ENCODE measurements at places on chromosomes 3 and 15.

GRCh38 chr15:75620058-75620820 lies 5.3 kb downstream of the SNUPN start:
- DNase-seq = peak; percentile 81

GRCh38 chr3:22039161-22039560 lies 288.2 kb upstream of the ZNF385D start:
- no peak for DNase-seq

- no peak for DNase-seq
Observed at GRCh38 chr15:80176443-80176842, 23.6 kb downstream of the FAH start.

GRCh38 chr3:35446896-35447295 lies 192.4 kb upstream of the ARPP21 start:
- no peak for DNase-seq

- no peak for DNase-seq
Observed at GRCh38 chr3:71132995-71133730, 450.4 kb downstream of the FOXP1 start.

GRCh38 chr15:37081983-37082382 lies 18.4 kb downstream of the MEIS2 start:
- no peak for DNase-seq

DNA sequence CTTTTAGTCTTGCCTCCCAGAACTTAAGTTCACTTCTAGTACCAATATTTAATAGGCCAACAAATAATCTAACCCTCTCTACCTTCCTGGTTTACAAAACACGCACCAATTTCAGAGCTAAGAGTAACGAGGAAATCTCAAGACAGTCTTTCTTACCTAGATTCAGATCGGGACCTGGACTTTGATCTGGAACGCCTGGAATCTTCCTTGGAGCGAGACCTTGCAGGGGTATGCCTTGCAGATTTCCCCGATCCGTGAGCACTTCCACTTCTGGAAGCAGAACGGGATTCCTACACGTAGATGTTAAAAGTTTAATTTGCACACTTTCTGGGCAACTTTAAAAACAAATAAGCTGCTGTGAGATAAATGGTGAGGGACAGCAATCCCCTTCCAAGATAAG lies 11.4 kb downstream of the TRA2B start:
- DNase-seq = no peak

DNA sequence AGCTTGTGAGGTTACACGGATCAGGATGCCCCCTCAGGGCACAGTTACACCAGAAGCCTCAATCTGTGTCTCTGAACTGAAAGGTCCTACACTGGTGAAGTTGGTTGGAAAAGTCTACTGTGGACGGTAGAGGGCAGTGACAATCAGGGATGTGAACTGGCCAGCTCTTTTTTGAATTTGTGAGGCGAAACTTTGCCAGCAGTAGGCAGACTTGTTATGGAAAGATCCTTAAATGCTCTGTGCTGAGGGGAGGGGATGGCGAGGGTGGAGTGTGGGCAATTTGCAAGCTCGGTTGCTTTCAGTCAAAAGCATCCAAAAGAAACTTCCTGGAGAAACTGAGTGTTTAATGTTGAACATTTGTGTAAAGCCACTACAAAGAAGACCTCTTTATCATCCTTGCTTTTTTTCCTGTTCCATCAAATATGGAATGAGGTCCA lies 127.4 kb upstream of the ABHD17C start:
- DNase-seq = peak; percentile 85

GRCh38 chr3:38964646-38965045 lies 87.1 kb downstream of the SCN11A start:
- no peak for DNase-seq

Data from GM03348 (cell line).